ENCODE measurements at places on chromosomes 7 and 10.

DNA sequence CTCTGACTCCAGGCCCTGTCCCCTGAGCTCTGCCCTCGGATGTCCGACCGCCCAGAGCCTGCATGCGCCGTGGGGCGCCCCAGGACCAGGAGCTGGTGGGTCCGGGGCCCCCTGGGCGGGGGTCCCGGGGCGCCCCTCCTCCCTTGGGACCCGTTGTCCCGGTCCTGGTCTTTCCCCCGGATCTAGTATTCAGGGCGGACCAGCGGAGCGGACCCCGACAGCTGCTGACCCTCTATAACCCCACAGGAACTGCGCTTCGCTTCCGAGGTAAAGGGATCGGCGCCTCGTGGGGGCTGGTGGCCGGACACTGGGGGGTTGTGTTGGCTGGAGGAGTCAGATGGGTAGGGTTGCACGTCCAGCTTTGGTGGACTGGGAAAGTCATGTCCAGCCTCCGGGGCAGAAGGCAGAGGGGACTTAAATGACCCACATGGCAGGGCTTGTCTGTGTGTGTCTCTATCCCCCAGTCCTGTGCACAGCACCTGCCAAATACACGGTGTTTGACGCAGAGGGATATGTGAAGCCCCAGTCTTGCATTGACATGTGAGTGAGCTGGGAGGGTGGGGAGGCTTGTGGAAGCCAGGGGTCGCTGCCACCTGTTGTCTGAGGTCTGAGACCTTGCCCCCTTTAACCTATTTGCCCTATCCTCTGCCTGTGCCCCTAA lies 520 bp downstream of the MOSPD3 start:
- DNase-seq: peak; percentile 27

DNA sequence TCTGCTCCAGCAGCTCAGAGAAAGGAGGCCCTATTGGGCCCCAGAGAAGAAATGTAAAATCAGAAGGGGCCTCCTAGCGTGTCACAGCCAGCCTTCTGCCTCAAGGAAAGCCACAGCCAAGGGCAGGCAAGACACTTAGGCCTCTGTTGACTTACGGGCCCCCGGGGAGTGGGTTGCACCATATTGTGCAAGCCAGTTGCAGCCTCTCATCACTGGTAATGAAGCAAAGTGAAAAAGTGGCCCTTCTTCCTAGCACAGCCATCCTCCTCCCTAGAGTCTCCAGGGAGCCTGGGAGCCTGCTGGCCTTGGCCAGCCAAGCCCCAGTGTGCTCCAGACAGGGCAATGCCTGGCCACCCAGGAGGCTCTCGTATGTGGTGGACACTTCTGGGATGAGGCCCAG lies 56.2 kb upstream of the GDF10 start:
- DNase-seq: no peak

DNA sequence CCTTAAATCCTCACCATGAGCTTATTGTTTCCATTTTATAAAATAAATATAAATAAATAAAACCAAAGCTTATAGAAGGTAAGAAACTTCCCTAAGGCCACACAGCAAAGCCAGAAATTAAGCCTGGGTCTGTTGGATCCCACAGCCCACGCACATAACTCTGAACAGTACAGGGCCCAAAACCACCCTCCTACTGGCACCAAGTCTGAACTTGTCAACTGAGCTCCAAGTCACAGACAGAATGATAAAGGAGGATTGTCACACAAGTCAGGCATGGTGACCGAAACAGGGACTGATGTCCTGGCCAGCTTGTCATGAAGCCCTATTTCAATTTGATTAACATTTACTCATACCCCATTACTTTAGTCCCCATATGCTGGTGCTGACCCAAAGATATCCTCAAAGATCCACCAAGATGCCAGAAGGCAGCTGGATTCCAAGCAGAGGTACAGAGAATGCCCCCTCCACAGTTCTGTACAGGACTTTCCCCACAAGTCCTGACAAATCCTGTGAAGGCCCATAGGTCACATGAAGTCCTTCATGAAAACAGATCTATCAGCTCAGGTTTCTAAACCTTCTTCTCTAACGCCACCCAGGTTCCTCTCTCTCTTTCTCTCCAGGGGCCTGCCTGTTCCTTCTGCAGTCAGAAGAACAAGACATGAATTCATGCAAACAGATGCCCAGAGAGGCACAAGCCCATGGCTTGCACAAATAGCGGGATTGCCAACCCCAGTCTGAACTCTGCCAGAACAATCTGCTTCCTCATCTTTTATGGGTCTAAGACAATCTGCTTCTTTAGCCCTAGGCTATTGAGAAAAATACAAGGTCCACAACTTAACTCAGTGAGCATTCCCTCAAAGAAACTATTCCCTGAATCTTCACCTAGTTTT lies 60.9 kb downstream of the GLI3 start:
- DNase-seq: peak; percentile 48

DNA sequence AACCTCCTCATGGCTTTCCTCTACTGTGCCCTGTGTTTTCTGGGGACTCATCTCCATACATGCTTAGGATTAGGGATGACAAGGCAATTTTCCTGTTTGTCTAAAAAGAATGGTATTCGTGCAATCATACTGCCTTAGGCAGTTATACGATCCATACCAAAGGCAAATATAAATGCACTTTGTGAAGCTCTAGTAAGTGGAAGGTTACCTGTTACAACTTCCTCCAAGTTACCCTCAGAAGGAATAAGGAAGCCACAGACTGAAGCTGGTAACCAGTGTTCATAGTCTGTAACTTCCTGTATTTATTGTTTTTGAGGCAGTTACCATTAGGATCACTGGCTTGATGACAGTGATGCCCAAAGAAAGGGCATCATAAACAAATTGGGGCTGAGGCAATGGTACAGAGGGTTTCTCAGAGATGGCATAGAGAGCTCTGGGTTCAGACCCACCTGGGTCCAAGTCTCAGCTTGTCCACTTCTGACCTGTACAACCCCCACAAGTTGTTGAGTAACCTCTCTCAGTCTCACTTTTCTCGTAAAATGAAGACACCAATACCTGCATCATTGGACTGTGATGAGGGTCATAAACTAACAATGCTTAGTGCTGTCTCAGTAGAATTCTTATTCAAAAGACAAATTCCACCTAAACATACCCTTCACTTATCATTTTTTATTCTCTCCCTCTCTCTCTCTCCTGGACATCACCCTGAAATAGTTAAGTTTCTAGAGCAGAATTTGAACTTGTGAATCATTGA lies 138.2 kb downstream of the ELMO1 start:
- DNase-seq: no peak

- no peak for DNase-seq
These were observed 32.3 kb upstream of the FIS1 start for GRCh38 chr7:101277155-101277554.

DNA sequence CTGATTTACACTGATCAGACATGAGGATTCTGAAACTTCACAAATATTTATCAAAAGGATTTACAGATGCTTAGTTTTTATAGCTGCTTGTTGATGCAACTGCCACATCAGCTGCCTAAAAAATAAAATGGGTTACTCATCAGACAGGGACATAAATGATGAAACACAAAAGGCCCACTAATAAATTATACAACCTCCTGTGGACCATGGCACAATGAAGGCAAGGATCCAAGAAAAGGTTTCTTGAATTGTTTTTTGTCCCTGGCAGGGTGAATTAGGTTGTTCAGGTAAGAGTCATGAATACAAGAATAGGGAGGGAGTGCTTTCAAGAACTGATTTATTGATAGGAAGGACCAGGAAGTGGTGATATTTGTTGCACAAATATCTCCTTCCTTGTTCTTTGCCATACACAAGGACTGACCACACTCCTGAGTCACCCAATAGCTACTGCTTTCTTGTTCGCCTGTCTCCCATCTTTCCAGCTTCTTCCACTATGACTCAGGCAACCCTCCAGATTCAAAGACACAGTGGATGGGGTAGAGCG lies 234.5 kb downstream of the AHR start:
- DNase-seq: peak; percentile 91

- no peak for DNase-seq
These were observed 137.8 kb upstream of the CNTNAP2 start for GRCh38 chr7:145978769-145979168.

GRCh38 chr7:18200855-18201254 lies 173.2 kb upstream of the PRPS1L1 start:
- DNase-seq: no peak

DNA sequence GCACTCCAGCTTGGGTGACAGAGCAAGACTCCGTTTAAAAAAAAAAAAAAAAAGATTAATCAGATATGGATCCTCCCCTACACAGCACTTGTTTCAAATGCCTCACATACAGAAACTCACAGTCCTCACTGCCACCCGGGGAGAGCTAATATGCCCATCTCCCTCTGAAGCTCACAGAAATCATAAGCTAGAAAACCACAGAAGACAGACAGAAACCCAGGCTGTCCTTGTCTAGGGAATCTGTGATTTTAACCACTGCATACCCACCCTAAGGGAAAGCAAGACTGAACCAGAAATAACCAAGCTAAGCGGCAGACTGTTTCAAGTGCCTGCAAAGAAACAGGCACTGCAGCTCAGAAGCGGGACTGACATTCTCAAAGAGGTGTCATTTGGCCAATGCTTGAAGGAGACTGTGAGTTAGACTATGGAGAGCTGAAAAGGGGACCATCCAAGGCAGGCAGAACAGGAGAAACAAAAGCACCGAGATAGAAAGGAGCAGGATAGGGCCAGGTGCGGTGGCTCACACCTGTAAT lies 37.6 kb downstream of the SLC37A3 start:
- DNase-seq: no peak

DNA sequence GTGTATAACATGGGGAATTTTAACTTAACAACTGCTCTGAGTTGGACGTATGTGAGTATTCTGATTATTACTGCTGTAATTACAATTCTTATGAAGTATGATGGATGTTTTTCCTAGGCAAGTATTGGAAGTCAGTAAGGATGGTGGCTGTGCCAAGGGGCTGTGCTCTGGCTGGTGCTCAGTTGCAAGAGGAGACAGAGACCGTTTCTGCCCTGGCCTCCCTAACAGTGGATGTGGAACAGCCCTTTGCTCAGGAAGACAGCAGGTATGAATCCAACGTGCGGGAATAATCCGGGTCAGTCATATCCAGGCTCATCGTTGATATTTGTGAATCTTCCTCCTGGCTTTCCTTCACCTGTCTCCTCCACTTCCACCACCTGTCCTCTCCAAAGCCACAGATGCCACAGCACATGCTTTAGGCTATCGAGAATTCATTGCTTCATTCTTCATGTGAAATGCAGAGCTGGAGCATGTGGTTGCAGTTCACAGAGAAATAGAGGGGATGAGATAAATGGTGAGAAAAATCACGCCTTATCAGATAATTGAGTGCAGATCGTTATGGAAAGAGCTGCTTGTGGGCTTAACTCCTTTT lies 141.7 kb downstream of the TWIST1 start:
- no peak for DNase-seq

- DNase-seq: peak; percentile 3
These were observed 1.1 kb upstream of the ING3 start for GRCh38 chr7:120949393-120949911.

GRCh38 chr7:159071260-159071659 lies 73.4 kb downstream of the VIPR2 start:
- no peak for DNase-seq

DNA sequence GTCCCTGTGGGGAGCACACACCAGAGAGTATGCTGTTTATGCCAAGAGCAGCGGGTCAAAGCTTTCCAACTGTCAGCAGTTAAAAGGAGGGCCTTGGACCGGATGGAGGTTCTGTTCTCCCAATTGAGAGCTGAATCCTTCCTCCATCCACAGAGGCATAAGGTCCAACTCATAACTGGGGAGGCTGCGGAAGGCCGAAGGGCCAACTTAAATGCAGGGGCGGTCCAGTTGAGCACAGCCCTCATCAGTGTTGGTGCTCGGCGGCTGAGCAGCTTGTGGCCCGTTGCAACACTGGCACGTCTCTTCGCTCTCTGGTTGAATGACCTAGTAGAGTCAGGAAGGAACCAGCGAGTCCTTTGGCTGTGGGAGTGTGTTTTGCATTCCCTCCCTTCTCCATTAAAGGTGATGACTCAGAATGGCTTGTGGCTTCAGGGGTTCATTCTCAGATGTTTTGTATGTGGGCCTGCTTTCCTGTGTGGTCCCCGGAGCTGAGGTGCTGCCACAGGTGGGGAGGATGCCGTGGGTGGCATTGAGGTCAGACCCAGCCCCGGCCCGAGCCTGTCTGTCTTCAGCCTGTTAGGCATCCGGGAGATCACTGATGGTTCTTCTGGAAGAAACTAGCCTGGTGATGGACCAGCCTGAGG lies 44.8 kb upstream of the DMBT1 start:
- peak; percentile 34 for DNase-seq

GRCh38 chr10:75250934-75251333 lies 15.2 kb upstream of the COMTD1 start:
- peak; percentile 98 for DNase-seq

GRCh38 chr7:24755541-24756407 lies 1.5 kb downstream of the GSDME start:
- peak; percentile 95 for DNase-seq

GRCh38 chr7:81846398-81846797 lies 76.6 kb upstream of the HGF start:
- peak; percentile 74 for DNase-seq

- no peak for DNase-seq
These were observed 64.4 kb downstream of the STK17A start for GRCh38 chr7:43647339-43647672.

- no peak for DNase-seq
These were observed 337.8 kb downstream of the ADARB2 start for GRCh38 chr10:1399431-1400100.

DNA sequence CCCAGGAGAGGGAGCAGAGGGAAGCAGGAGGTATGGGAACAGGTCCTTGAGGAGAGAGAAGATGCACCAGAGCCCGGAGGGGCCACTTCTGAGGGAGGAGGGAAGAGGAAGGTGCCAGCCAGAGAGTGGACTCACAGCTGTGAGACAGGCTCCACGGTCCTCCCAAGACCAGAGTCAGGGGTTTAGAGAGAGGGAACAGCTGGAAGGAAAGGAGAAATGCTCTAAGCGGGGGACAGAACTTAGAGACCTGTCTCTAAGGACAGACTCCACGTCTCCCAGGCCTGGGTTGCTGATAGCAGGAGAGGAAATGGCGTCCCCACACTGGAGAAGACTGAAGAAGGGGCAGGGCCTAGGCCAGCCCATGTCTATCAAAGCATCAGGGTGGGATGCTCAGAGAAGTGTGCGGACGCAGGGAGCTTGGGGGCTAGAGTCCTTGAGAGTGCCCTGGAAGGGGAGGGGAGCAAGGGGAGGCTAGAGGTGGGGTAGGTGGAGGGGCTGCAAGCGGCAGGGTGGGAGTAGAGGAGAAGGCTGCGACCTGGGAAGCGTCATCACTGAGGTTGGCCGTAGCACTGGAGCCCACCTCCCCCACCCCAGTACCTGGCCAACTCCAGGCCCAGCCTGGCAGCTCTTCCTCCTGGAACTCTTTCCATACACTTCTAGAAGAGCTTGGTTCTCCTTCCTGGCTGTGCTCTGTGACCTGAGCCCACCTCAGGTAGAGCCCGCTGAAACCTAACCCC lies 25.6 kb upstream of the GRID1 start:
- no peak for DNase-seq

GRCh38 chr10:132925614-132926013 lies 16.8 kb downstream of the CFAP46 start:
- no peak for DNase-seq

GRCh38 chr7:109844362-109844761 lies 1246.6 kb upstream of the LRRN3 start:
- peak; percentile 39 for DNase-seq

GRCh38 chr7:36171503-36171902 lies 18.4 kb downstream of the EEPD1 start:
- DNase-seq: no peak

GRCh38 chr7:47179812-47180515 lies 401.9 kb downstream of the TNS3 start:
- peak; percentile 57 for DNase-seq

- DNase-seq: no peak
These were observed 95.5 kb downstream of the DIP2C start for GRCh38 chr10:593901-594457.

All from epithelial cell of esophagus (primary cell).